NCI-H2029 (cell line): ENCODE measurements at places on chromosomes 5 and 9.

DNA sequence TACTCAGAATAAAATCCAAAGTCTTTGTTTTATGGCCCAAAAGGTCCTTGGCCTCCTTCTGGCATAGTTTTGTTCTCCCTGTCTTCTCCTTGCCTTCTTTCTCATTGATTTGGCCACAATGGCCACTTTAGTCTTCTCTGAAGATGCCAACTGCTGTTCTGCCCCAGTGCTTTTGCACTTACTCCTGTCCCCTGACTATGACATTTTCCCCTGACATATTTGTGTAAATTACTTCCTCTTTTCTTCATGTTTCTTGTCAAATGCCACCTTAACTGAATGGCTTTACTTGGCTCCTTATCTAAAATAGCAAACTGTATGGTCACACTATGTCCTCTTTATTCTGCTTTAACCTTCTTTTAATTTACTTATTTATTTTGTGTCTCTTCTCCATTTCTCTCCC, 484.7 kb upstream of the ARRDC3 start:
- DNase-seq = no peak

DNA sequence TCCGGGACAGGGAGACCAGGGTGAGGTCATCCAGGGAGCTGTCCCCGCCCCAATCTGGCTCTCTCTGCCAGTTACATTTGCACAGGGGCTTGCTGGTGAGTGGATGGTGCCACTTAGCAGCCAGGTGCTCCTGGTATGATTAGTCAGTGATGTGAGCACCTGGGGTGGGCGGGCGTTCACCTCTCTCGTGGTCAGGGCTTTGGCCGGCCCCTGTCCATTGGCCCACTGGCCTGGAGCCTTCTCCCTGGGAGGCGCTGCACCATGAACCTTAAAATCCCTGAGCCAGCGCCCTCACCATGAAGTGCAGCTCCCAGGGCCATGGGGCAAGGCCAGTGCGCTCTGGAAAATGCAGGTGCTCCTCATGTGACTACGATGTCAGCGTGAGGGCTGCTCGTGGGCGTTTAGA, 2.0 kb downstream of the NKD2 start:
- DNase-seq = no peak

DNA sequence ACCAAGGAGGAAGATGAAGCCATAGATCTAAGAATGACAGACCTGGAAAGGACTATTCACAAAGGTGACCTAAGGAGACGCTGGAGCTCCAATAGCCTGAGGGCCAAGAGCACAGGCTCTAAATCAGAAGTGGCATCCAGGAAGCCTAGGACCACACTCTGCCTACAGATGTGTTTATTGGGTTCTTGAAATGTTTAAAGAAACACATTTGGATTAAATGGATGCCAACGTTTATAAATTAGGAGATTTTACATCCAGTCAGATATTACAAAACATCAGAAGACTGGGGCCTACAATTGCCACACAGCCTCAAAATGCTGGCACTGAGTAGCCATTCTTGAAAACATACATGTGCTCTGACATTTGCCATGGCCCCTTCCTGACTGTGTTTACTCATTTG, 80.9 kb downstream of the HMHB1 start:
- no peak for DNase-seq

GRCh38 chr5:150653145-150653761, 7.8 kb upstream of the MYOZ3 start:
- DNase-seq = no peak

DNA sequence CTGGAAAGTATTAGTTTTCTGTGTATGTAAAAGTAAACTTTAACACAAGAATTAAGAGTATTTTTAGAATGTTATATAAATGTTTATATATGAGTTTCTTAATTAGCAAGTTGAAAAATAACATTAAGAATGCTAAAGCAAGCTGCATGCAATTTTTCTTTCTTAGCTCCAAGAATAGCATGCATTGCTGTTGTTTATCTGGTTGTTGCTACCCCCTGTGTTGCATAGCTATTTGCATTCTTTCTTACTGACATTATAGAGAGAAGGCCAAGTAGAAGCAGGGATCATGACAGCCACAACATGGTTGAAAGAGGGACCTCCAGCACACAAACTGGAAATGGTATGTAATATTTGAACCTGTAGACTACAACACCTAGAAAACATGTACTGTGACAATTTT, 94.8 kb downstream of the ERCC6L2 start:
- DNase-seq = no peak

DNA sequence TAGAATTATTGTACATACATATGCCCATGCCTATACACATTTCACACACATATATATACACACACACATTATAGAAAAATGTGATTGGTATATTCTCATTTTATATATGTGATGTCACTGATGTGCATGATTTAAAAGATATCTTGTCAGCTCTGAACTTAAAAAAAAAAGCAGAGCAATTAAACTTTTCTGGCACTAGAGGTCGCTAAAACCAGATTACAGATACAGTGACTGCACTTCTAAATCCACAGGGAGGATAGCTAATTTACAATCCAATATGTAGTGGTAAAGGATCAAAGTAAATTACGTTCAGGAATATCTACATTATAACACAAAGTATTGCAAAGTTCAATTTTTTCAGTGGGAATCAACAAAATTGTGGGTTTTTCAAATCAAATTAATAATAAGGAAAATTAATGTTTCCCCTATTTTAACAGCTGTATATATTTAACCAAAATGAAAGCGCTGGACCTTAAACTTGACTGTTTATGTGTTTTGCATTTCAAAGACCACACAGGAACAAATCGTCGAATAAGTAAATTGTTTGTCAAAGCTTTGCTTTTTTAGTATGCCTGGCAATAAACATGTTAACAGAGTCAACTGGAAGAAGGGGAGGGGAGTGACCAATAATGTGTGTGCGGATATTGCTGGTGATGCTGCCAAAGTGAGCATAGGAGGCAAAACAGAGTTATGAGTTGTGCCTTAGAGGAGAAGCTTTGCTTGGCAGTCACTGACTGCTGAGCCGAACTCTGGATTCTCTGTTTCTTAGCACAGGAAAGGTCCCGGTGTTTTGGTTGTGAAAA, 1201.4 kb upstream of the C9orf72 start:
- DNase-seq = peak; percentile 41

DNA sequence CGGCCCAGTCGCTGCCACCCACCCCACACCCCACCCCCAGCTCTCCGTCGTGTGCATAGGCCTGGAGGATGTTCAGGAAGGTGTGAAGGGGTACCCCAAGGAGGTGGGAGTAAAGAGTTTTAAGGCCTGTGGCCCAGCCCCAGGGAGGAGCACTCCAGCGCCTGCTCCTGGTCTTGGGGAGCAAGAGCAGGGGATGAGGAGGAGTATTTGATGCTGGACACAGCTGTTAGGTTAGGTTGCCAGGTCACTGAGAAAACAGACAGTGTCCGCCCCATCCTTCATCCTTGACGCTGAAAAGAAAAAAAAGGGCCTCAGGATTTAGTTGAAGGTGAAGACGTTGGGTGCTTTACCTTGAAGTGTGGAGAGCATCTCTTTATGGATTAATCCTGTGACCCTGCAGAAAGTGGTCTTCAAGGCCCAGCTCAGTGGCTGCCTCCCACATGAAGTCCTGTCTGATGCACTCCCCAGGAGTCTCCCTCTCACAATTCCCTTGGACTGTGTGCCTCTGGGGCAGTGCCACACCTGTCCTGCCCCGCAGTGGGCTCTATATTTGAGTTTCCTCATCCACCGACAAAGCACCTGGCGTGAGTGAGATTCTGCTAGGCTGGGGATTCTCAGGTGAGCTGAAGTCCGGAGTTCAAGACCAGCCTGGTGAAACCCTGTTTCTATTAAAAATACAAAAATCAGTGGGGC, 101.8 kb downstream of the SPRY4 start:
- DNase-seq = no peak

DNA sequence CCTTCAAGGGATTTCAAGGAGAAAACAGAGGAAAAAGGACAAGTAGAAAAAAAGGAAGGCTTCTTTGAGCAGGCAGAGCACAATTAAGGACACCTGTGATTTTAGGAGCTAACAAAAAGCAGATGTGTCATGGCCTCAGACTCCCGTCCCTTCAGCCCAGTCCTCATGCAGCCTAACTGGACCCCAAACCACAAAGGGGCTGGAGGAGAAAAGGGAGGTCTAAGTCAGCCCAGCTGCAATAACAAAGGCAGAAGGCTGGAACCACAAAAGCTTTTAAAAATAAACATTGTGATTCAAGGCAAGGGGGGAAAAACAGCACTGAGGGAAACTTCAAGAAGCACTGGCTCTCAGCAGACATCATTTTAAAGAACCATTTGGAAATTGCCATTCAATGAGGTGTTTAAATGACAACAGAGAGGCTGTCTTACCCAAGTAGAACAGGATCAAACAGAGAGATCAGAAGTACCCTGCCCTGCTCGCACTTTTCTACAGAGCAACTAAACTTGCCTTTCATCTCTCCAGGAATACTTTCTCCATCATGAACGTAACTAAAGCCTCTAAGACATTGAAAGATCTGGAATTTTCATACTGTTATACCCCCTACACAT, 89.3 kb downstream of the SEMA5A start:
- no peak for DNase-seq

- DNase-seq = peak; percentile 61
Observed at GRCh38 chr9:114621975-114622609, 11.0 kb downstream of the TMEM268 start.

- no peak for DNase-seq
Observed at GRCh38 chr5:144162686-144163085, 7.8 kb downstream of the YIPF5 start.

DNA sequence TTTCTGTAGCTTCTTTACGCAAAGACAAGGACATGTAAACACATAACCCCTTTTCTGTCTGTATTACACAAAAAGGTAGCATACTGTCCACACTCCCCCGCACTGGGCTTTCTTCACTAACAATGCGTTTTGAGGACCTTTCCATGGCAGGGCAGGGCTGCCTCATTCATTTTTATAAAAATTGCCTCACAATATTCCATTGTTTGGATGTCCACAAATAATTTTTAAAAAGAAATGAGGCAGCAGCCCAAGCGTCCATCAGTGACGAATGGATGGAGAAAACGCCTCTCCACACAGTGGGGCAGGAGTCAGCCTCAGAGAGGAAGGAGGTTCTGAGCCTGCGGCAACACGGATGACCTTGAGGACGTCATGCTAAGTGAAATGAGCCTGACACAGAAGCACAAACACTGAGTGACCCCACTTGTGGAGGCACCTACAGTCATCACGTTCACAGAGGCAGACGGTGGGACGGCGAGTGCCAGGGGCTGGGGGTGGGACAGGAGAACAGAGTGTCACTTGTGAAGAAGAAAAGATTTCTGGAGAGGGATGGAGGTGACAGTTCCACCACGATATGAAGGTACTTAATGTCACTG, 67.8 kb downstream of the RASGEF1C start:
- no peak for DNase-seq

GRCh38 chr5:132417010-132417439, 47.5 kb downstream of the SLC22A5 start:
- no peak for DNase-seq

DNA sequence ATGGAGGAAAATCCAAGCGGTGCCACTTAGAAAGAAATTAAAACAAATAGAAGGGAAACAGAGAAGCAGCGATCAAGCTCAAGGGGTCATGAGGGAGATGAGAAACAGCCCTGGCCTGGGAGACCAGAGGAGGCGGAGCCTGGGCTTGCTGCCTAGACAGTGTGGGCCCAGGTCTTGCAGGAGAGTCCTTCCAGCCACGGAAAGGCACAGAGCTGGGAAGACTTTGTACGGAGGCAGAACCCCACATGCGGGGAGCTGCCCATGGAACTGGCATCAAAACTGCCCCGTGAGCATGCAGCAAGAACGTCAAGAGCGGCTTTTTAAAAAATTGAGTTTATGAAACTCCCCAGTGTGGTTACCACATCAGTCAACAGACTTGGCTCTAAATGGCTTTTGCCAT, 119.4 kb downstream of the IRX1 start:
- DNase-seq = no peak

DNA sequence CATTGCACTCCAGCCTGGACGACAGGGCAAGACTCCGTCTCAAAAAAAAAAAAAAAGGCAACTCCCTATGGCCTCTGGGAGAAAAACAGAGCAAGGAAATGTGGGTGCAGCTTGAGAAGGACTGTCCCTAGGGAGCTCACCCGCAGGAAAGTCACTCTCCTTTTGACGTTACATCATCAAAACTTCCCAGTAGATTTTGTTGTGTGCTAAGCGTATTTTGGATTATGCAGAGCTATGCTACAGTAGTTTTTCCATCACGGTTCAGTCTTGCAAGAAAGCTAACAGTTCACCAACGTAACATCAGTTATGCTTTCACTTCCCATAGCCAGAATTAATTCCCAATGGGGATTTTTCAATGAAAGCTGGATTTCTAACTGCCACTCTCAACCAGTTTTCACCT, 138.8 kb downstream of the HSD17B3 start:
- no peak for DNase-seq

GRCh38 chr5:10521466-10522223, 42.2 kb upstream of the ANKRD33B start:
- no peak for DNase-seq

DNA sequence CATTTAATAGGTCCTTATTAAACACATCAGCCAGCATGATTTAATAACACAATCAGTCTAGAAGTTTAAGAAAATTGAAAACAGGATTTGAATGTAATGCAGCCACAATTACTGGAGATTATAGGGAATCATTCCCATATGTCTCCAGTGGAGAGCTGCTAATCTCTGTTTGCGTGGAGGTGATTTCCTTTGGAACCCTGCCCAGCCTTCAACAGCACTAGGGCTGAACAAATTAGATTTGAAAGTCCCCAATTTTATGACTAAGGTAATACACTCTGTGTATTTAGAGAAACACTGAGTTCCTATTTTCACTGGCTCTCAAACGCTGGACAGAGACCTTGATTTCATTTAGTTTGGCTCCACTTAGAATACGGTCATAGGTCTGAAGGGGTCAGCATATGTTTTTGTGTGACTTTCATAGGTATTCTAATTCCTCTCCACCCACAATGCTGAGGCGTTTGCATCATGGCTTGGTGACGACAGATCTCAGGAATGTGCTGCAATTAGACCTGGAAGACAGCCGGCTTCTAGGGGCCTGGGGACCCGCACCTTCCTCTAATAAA, 508.3 kb downstream of the EBF1 start:
- no peak for DNase-seq

DNA sequence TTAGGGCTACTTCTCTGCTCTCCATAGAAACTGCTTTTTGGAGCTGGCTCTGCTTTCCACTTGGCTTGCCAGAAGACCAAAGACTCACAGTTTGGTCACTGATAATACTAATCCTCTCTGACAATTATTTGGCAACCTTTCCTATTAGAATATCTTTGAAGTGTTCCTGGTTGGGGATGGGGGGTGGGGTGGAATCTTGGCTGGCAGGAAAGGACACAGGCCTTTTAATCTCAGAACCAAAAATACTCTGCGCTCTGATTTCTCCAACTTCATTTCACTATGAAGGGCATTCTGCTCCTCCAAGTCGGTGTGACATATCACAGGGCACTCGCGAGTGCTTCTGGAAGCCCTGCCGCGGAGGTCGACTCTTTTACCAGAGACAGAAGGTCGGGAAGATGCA, 1329.0 kb upstream of the WWC1 start:
- no peak for DNase-seq

GRCh38 chr5:140399979-140400729, 1.5 kb upstream of the ANKHD1 start:
- DNase-seq = no peak
